ENCODE measurements at places on chromosomes 6 and 20. TPM values are rescaled to one million over a fixed set of nuclear protein-coding genes. Genes with fewer than 3 reads are reported as not detected.

Gene C20orf144
- not detected for total RNA-seq

Gene RNF144B
- total RNA-seq, result 14.5 TPM

DNA sequence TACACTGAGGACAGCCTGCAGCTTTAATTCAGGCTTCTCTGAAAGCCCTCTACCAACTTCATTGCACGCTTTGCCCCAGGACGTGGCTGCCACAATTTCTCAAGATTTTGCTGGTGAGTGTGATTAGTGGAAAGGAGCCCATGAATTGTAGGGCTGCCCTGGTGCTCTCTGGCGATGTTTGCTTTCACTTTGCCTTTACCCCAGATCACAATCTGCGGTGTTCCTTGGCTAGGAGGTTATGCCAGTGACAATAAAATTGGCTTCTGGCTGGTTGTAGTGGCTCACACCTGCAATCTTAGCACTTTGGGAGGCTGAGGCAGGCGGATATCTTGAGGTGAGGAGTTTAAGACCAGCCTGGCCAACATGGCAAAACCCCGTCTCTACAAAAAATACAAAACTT, 139.3 kb downstream of the FOXC1 start:
- DNase-seq, result no peak

Gene RXRB
- 16.7 TPM for total RNA-seq

DNA sequence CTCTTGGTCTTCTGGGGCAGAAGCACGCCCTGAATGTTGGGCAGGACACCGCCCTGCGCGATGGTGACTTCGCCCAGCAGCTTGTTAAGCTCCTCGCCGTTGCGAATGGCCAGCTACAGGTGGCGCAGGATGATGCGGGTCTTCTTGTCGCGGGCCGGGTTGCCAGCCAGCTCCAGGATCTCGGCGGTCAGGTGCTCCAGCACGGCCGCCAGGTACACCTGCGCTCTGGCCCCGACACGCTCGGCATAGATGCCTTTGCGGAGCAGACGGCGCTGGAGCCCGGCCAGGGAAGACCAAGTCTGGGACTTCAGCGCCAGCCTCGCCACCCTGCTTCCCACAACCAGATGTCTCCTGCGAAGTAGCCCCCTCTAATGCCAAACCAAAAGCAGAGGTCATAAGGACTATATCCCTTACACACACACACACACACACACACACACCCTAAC, 8.0 kb upstream of the SLC17A3 start:
- DNase-seq, result no peak
